ENCODE measurements at places on chromosomes 13 and 19.

DNA sequence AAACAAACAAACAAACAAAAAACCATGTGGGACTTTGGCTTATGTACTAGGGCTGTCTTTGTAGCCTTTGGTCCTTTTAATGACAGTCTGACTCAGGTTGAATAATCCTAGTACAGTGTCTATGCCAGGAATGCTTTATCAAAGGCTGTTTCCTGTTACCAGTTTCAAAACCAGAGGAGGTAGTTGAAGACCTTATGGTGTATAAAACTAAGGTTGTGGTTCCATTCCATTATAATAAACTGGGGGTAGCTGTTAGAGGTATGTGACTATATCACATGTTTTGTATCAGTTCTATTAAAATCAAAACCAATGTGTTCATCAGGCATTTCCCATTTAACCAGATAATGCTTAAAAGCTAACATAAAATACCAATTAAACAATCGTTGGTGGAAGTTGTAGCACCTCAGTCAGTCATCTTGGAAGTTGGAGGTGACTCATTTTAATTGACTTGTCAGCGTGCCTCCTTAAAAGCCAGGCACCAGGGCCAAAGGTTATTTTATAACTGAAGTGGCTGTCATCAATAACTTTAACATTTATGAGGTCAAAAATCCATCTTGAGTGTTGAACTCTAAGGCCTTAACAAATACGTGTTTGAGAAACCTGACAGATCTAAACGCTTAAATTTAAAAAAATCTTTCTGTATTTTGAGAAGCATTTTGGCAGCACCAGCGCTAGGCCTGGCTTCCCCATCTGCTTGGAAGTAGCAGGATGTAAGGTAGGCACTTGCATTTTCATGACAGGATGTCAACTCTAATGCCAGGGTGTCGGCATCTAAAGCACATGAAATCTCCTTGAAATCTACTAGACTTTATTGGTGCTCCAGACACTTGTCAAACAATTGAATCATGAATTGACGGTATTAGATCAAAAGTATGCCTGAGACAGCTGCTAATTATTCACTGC lies 162.5 kb downstream of the LMO7 start:
- no peak for DNase-seq

DNA sequence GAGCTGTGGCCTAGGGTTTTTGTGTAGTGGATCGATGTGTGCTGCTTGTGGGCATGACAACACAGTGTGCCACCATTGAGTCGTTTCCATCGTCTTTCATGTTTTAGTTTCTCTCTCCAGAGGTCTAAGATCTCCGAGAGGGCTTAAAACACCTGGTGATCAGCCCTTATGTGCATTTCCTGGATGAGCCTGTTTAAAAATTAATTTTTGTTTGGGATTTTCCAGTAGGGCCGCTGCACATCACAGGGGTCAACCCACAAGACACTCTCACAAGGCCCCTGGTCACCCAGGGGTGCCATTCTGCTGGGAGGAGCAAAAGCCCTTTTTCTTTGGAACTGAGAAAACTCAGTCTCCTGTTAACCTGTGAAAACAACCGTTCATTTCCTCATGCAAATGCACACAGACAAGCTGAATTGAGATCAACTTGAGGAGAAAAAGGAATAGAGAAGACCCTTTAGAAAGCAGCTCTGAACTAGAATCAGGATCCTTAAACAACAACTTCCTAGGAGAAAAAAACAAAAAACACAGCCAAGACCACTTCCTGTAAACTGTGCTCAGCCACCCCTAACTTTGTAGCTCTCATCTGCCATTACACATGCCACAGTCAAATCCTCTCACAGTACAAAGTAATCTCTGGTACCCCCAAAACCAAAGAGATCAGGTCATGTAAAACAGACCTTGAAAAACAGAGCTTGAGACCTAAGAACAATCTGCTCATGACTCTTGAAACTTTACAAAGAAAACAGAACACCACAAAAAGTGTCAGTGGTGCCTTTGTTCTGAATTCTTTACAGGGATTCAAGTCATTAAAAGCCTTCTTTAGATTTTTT lies 8.3 kb upstream of the MTRF1 start:
- DNase-seq, result peak; percentile 26

- DNase-seq, result no peak
These were observed at the start of the genes OR7A5 and OR7C1 for GRCh38 chr19:14835011-14835410. Gene OR7A5, minus strand, starts transcription at chr19:14835185. Its CDS starts 6,944 bp downstream, at chr19:14828241. Gene OR7C1, minus strand, starts transcription at chr19:14835185. Its CDS starts 35,049 bp downstream, at chr19:14800136.

- DNase-seq, result no peak
These were observed 14.9 kb downstream of the SPART start for GRCh38 chr13:36331280-36331679.

DNA sequence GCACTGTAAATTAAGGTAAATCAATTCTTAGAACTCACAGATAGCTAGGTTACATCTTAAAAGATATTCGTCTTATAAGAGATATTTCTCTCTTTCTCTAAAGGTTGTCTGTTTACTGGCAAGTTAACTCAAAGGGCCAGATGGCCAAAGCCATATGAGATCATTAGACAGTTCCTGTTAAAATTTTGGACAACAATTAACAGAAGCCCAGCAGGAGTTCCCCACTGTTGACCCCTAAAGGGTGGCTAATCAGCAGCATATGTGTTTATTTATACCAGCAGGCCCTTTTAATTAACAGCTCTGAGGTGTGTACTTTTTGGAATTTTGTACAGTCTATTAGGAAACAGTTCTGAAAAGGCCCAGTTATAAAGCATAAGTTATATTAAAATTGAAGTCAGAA lies 245.8 kb downstream of the LIG4 start:
- DNase-seq, result no peak

GRCh38 chr13:35690581-35691207 lies 214.2 kb upstream of the MAB21L1 start:
- DNase-seq, result no peak

DNA sequence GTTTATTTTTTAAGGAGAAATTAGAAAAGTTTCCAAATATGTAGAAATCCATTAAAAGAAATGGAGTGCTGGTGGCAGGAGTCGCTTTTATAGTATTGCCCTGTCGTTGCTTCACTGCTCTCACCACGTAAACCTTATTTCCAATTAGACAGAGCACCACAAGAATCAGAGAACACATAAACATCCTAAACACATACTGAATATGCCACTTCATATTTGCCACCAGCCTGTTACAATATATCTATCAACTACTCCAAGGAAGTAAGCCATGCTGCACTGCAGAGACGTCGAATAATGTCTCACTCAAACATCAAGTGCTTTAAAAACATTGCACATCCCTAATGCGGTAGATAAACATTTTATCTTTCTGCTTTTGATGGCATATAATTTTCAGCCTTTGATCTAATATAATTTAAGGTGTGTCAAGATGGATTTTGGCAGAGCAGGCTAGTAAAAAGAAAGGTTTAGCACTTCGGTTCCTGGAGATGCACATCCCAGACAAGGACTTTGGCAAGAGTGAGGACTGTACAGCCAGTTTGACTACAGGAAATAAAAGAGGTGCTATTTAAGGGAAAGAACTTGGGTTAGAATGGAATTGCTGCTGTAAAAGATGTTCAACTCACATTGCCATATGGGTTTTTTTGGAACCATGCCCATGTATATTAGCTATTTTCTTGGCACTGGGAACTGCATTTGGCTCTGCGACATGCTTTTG lies 932.3 kb downstream of the EFNB2 start:
- DNase-seq, result no peak

DNA sequence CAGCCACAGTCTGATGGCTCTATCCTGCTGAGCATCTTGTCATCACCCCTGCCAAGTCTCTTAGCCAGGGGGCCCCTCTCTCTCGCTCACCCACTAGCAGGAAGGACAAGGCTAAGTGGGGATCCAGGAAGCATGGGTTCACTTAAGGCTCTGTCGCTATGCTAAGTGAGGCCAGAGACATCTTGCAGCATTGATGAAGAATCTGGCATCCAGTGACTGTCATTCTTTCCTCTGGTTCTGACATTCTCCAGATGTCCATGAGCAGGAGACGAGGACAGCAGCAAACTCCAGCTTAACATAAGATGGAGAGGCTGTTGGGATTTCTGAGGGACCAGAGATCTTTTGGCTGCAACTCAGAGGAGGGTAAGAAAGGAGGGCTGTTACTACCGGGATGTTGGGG lies 230.2 kb downstream of the TSHZ3 start:
- DNase-seq, result no peak

DNA sequence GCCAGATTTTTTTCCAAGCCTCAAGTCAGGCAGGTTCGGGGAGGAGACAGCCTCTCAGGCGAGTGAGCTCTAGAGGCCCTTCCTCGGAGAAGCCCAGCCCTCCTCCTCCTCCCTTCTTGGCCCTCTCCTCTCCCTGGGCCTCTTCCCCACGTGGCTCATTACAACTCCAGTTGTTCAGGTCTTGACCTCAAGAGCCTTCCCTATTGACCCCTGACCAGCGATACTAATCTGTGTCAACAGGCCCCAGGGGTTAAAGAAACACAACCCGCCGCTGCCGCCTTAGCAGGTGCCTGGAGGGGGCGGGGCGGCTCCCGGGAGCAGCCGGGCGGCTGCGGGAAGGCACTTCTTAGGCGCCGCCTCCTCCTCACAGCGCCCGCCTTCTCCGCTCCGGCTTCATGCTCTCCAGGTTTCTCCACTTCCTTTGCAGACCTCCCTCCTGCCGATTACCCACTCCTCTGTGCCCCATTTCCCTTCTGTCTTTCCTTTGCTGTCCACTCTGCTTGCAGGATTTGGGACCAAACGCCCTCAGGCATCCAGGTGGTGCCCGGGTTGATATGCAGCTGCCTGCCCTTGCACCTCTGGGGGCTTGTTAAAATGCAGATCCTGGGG lies 51.0 kb downstream of the LYL1 start:
- no peak for DNase-seq
